ENCODE measurements at places on chromosomes 11 and 22. TPM values are rescaled to one million over a fixed set of nuclear protein-coding genes. Genes with fewer than 3 reads are reported as not detected.

The MYO7A gene
- 0.09 TPM for total RNA-seq

The APOL4 gene
- total RNA-seq: 2.3 TPM

The KCNQ1 gene
- not detected for total RNA-seq

The UPK3A gene
- total RNA-seq: not detected

The DEFB131B gene
- total RNA-seq: not detected

The LARGE1 gene
- total RNA-seq: 12.1 TPM

The APOA5 gene
- total RNA-seq: not detected

The MCAT gene
- total RNA-seq: 8.4 TPM

The MPPED2 gene
- not detected for total RNA-seq

The OR10A5 gene
- not detected for total RNA-seq

The TBX10 gene
- not detected for total RNA-seq

The C1QTNF4 gene
- total RNA-seq: not detected

The L3MBTL2 gene
- total RNA-seq: 20.3 TPM

The ACRV1 gene
- total RNA-seq: not detected

The OR56A1 gene
- total RNA-seq: not detected

The OR51I1 gene
- total RNA-seq: 0.28 TPM

The KCNQ1OT1 gene
- 4.9 TPM for total RNA-seq

The TPCN2 gene
- 10.9 TPM for total RNA-seq

The PARVA gene
- 42.9 TPM for total RNA-seq

The WNT11 gene
- 1.1 TPM for total RNA-seq

The NTM gene
- total RNA-seq: 15.4 TPM

The FAM180B gene
- total RNA-seq: 0.09 TPM

The PANX3 gene
- not detected for total RNA-seq

The CHRM4 gene
- total RNA-seq: not detected

The MTMR3 gene
- total RNA-seq: 20.5 TPM

The PRAME gene
- not detected for total RNA-seq

The WNT7B gene
- not detected for total RNA-seq

The PEX26 gene
- total RNA-seq: 12.7 TPM

The OOSP2 gene
- not detected for total RNA-seq

The PHF21B gene
- not detected for total RNA-seq

The BAIAP2L2 gene
- total RNA-seq: 0.28 TPM

The PPFIBP2 gene
- total RNA-seq: 7.7 TPM

The ADSL gene
- total RNA-seq: 118 TPM

The MAPK11 gene
- 5.1 TPM for total RNA-seq

The NXPE1 gene
- total RNA-seq: 0.09 TPM

The P2RX3 gene
- not detected for total RNA-seq

The OR8I2 gene
- total RNA-seq: not detected

The LDLRAD3 gene
- 4.3 TPM for total RNA-seq
